ENCODE measurements at places on chromosomes 16 and 17. TPM values are rescaled to one million over a fixed set of nuclear protein-coding genes. Genes with fewer than 3 reads are reported as not detected.

DNA sequence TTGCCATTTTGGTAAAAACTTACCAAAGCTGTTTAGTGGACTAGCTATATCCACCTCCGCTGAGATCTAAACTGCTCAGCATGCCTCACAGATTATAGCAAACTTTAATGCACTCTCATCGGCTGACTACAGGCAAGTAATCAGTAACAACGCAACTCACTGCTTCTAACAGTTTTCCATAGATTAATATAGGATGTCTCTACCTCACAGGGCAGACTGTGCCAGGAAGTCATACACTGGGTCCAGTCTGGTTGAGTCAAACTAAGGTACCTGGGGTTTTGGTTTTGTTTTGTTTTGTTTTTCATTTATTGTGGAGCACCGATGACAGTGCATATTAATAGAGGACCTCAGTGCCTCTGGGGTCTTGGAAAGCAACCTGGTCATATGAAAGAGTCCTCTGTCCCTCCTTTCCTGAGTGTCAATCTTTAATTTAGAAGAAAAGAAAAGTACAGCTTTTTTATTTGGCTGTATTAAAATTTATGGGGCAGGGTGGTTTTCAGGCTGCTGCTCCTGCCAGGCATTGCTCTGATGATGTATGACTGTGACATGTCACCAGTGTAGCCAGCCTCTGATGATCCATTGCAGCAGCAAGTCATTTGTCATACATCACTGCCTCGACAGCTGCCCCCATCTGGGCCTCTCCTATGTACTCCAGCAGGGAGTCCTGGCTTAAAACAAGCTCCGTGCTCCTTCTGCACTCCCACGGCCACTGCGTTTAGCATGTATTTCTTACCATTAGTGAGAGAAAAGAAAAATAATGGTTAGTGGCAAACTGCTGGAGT lies 854.1 kb downstream of the KCNJ2 start:
- no peak for DNase-seq

Gene KRT23
- total RNA-seq: not detected

DNA sequence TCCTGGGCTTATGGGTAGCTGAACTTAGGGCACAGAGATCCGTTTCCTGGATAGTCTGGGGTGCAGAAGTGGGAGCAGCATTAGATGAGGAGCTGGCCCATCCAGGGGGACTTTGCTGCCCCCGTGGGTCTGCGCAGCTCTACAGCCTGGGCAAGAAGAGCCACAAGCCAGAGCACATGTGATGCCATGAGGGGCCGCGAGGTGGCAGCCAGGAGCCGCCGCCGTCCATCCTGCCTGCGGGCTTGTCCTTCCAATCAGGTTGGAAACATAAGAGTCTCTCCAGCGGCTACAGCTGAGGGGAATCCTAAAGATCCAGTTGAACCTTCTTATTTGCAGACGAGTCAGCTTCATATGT lies 21.9 kb downstream of the C1QTNF1 start:
- DNase-seq: peak; percentile 65

Gene TEN1
- 14.6 TPM for total RNA-seq

DNA sequence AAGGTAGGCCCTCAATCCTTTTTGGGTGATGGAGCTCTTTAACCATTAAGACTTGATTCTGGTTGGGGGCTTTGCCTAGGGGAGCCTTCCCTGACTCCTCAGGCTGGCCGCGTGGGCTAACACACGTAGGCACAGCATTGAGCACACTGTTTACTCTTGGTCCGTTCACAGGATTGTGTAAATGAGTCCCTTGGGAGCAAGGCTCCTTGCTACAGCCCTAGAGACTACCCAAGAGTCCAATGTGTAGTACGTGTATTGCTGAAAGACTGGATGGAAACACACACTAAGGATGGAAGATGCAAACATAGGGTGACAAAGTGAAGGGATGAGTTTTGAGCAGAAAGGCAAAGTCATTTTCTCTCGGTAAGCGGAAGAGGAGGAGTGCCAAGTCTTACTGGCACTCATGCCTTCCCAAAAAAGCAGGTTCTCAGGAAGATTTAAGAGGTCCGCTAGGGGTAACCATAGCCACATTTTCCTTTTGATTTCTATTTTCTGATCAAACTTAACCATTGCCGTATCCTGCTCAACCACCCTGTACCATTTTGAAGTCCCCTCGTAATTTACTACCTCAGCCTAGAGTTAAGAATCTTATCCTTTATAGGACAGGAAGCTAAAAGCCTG lies 911 bp upstream of the ITGA2B start:
- no peak for DNase-seq

- no peak for DNase-seq
Observed at GRCh38 chr17:46774108-46774737, 44.3 kb downstream of the WNT3 start.

Gene PRSS33
- total RNA-seq: not detected

DNA sequence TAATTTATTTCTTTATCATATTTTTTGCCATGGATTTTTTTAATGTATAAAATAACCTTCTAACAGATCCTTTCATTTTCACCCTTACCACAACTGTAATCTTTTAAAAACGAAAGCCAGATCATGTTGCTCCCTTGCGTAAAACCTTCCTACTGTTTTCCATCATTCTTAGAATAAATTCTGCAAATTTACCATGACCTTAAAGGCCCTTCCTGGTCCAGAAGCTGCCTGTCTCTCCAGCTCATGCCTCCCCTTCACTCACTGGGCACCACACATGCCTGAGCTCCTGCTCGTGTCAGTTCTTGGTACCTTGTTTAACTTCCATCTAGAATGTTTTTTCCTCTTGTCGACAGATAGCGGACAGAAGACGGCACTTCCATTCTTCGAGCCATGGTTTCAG lies 245.0 kb upstream of the CDH5 start:
- no peak for DNase-seq

GRCh38 chr17:163514-164098 lies 17.8 kb downstream of the DOC2B start:
- no peak for DNase-seq

GRCh38 chr17:2952174-2952845 lies 111.1 kb downstream of the OR1D5 start:
- DNase-seq: no peak

- DNase-seq: no peak
Observed at GRCh38 chr17:48241131-48241591, 133.6 kb downstream of the SNX11 start.

Gene NAA38
- 16.5 TPM for total RNA-seq
